ENCODE measurements at places on chromosomes 5 and 9. TPM values are rescaled to one million over a fixed set of nuclear protein-coding genes. Genes with fewer than 3 reads are reported as not detected.

IRX1 gene
- total RNA-seq: 0.14 TPM

- no peak for DNase-seq
Observed at GRCh38 chr9:130480673-130481072, 35.9 kb downstream of the ASS1 start.

GRCh38 chr9:70220216-70220615 is 38.6 kb upstream of the SMC5 start:
- DNase-seq: no peak

GRCh38 chr9:90802386-90802985 is 867 bp downstream of the SYK start:
- DNase-seq: no peak

- DNase-seq: no peak
Observed at GRCh38 chr5:139481580-139482049, 943 bp downstream of the STING1 start.

FGF10 gene
- not detected for total RNA-seq

DNA sequence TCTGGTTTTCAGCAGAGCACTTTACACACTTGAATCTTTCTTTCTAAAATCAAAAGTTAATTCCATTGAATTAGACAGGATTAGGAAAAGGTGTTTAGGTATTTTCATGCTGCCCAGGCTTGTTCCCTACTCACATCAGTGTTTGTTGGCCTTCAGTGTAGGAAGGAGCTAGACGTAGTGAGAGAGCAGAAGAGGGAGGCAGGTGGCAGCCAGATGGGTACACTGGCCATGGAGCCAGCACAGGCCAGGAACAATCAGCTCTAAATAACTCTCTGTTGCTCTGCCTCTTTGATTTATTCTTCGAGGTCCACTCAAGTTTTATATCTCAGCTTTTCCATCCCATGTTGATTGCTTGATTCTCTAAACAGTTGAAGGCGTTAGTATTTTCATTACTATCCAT is 529.6 kb downstream of the PSAT1 start:
- no peak for DNase-seq

DNA sequence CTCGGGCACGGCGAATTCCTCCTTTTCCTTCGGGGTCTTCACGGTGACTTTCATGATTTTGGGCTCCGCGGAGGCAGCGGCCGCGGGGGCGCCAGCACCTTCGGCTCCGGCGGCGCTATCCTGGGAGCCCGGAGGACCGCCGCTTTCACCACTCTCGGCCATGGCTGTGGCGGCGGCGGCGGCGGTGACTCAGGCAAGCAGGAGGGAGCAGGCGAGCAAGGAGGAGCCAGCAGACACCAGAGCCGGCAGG is 315 bp downstream of the UBQLN1 start:
- peak; percentile 70 for DNase-seq

RNF38 gene
- total RNA-seq: 39.6 TPM

DNA sequence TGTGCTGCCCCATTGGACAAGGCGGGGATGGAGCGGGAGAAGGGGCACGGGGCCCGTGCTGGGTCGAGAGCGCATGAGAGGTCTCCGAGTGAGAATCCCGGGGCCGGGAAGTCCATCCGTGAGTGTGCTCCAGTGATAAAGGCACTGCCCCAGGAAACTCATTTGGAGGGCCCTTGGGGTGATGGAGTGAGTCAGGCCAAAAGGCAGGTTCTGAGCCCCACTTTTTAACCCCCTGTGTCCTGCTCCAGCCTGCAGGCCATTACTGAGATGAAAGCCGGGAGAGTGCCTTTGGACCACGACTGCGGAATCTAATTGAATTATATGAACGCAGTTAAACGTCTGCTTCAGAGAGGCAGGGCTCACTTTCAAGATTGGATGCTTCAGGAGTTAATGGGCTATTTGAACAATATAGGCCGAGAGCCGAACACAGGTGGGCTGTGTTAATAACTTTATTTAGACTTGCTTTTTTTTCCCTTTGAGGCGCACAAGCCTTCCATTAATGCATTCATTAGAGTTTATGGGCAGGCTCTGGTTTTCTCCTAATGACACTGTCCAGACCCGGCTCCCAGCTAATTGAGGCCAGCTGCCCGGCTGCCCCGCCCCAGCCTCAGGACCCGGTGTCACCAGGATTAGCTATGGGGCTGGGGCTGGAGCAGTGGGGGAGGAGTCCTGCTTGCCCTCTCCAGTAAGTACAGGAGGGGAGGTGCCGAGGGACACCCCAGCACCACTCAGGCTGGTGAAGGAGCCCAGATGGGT is 79.1 kb upstream of the LMX1B start:
- DNase-seq: no peak

DNA sequence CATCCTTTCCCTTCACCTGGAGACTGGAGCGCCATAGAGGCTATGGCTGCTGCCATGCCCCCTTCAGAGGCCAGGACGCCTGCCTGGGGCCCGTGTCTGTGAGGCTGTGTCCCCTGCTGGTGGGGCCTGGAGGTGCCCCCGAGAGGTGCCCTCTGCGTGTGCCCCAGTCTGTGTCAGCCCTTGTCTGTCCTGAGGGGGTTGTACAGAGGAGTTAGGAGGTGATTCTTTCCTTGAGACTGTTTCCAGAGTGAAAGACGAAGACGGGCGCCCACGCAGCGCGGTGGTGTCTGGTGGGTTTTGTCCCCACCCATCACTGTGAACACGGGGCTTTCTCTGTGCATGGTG is 24.6 kb downstream of the TRAF2 start:
- no peak for DNase-seq

GRCh38 chr5:59704936-59705335 is 188.6 kb downstream of the PDE4D start:
- no peak for DNase-seq

- DNase-seq: no peak
Observed at GRCh38 chr5:132044207-132044606, 16.2 kb upstream of the IL3 start.

GRCh38 chr5:8949908-8950307 is 596.0 kb downstream of the SEMA5A start:
- DNase-seq: no peak

SNCB gene
- 3.4 TPM for total RNA-seq

DNA sequence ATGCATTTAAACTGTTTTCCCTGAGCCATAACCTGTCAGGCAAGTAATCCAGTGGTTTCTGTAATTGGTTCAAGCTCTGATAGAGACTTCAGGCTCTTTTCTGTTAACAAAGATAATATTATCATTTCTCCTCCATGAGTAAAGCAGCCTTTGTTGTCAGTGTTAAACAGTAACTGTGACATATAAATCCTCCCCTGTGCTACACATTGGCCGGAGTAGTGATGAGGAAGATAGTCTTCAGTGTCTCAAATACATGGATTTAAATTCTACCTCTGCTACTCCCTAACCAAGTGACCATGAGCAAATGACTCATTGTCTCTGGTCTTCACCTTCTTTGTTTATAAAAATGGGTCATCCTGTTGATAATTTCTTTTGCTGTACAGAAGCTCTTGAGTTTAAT is 615.5 kb upstream of the CHD1 start:
- DNase-seq: peak; percentile 4

DNA sequence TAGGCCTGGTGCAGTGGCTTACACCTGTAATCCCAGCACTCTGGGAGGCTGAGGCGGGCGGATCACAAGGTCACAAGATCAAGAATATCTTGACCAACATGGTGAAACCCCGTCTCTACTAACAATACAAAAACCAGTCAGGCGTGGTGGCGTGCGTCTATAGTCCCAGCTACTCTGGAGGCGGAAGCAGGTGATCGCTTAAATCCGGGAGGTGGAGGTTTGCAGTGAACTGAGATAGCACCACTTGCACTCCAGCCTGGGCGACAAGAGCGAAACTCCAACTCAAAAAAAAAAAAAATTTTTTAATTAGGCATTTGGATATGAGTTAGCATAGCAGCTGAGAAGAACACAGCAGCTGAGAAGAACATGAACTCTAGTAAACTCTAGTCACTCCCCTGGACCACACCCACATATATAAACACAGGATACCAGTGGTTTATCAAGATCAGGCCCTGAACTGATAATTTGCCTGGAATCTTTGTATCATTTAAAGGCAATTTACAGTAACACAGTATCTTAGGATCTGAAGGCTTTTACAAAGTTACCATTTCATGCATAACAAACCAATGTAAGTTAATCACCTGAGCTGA is 4.6 kb upstream of the UGCG start:
- DNase-seq: no peak

DNA sequence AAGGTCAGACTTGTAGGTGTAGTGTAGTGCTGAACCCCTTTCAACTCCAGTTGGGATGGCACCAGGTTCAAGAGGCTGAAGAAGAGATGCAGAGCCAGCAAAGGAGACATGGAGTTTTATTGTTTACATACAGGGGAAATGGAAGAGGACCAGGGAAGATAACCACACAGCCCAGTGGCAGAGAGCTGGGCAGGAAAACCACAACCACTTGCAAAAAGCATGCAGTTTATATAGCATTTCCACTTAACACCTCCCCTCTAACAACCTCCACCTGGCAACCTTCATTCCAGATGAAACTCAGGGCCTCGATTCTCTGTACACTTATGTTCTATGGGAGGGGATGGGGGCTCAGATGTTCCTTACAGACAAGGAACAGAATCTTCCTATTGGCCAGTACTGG is 56.9 kb downstream of the SNX24 start:
- no peak for DNase-seq

- DNase-seq: peak; percentile 59
Observed at GRCh38 chr9:33198165-33198564, 31.0 kb upstream of the B4GALT1 start.

GRCh38 chr9:3608011-3608410 is 82.2 kb upstream of the RFX3 start:
- DNase-seq: no peak

GRCh38 chr5:73119451-73120157 is 771 bp upstream of the TMEM171 start:
- DNase-seq: no peak

GRCh38 chr5:78335976-78336375 is 24.4 kb upstream of the SCAMP1 start:
- DNase-seq: no peak

GRCh38 chr5:143037071-143037470 is 266.9 kb downstream of the ARHGAP26 start:
- DNase-seq: no peak

MCC gene
- total RNA-seq: 27.2 TPM

IFNA13 gene
- total RNA-seq: not detected

GRCh38 chr9:108382310-108382709 is 473.5 kb downstream of the ACTL7B start:
- DNase-seq: no peak

DNA sequence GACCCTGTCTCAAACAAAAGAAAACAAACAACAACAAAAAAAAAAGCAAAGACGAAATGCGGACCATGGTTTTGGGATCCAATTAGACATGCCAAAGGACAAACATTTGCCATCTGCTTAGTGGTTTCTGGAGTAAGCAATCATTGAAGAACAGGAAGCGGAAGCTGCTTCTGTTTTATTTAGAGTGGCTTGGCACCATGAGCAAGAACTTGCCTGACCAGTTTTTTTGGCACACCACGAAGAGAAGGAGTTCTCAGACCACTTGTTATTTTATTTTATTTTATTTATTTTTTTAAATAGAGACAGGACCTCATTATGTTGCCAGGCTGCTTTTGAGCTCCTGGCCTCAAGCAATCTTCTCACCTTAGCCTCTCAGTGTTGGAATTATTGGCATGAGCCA is 17.0 kb downstream of the BTF3 start:
- no peak for DNase-seq

DNA sequence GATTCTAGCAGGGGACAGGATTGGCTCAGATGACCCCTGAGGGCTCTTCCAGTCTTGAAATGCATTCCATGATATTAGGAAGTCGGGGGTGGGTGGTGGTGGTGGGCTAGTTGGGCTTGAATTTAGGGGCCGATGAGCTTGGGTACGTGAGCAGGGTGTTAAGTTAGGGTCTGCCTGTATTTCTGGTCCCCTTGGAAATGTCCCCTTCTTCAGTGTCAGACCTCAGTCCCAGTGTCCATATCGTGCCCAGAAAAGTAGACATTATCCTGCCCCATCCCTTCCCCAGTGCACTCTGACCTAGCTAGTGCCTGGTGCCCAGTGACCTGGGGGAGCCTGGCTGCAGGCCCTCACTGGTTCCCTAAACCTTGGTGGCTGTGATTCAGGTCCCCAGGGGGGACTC is 2.9 kb upstream of the MYOZ3 start:
- DNase-seq: no peak

SPARC gene
- 15,667 TPM for total RNA-seq

IL5 gene
- not detected for total RNA-seq

TAF11L9 gene
- total RNA-seq: not detected

PKN3 gene
- total RNA-seq: 2.3 TPM

GOLM1 gene
- total RNA-seq: 121 TPM

MAP1B gene
- 476 TPM for total RNA-seq

DNA sequence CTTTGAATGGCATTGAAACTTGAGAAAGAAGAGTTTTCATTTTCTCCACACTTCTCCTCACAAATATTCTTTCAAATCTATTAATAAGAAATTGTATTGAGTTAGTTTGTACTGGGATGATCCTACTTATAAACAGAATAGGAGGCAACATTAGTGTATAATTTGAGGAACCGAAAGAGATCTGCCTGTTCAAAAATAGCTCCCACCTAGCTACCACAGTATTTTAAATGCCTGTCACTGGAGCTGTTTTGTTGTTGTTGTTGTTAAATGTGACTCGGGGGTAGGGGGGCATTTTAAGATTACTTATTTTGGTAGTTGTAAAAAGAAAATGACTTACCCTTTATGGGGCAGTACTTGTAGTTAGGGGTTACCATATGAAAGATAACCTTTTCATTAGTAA is 20.1 kb upstream of the HAPLN1 start:
- DNase-seq: no peak

GRCh38 chr9:1272488-1272887 is 222.3 kb downstream of the DMRT2 start:
- no peak for DNase-seq

GRCh38 chr9:114155263-114155994 is at the start of gene COL27A1:
Gene COL27A1 (plus strand): TSS chr9:114155537. CDS start chr9:114155951, 414 bp downstream.
- peak; percentile 35 for DNase-seq

MEIKIN gene
- total RNA-seq: not detected

BASP1 gene
- 273 TPM for total RNA-seq

GRCh38 chr9:78273761-78274160 is 23.2 kb upstream of the PSAT1 start:
- DNase-seq: no peak
